A673 (cell line): ENCODE measurements at places on chromosomes 7 and 10. TPM values are rescaled to one million over a fixed set of nuclear protein-coding genes. Genes with fewer than 3 reads are reported as not detected.
A peak's percentile ranks its signal among the peaks of the same experiment; 100 is the strongest.

DNA sequence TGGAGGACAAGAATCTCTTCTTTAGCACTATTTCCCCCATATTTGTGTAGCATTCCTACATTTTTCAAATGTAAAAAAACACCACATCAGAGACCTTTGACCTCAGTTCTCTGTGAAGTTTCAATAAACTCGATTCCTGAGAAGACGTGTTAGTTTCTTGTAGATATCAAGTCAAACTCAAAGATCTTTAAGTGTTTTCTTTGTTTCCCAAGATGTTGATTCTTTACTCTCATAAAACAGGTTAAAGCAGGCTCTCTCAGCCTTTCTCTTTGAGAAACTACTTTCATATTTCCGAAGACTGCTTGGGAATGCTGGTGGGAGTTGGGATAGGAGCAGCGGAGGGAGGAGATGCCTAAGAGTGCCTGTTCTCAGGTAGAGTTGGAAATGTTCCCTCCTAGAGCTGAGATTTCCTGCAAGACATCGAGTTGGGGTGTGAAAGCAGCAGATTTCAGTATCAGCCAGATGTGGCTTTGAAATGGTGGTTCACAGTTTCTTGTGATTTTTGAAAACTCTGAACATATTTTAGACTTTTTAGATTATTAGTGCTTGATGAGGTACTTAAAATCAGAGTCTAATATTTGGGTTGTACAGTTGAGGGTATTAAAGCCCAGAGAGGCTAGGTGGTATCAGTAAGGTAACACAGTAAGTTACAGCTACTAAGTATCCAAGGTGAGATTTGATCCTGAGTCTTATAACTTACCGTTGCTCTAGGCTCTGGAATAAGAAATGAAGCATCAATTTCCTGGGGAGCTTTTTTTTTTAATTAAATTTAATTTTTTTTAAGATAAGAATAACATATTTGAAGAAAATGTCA, 13.9 kb downstream of the ADK start:
- H3K4me3 ChIP-seq, result no peak overlapping the region
- H3K27me3 ChIP-seq, result no peaks in the 10 kb centered on the region

The COPS6 gene
- 155 and 166 TPM in 2 replicates for total RNA-seq

- DNase-seq, result no peak
- H3K27me3 ChIP-seq, result no peaks in the 10 kb centered on the region
- no peak overlapping the region for H3K4me3 ChIP-seq
- H3K36me3 ChIP-seq, result no peaks in the 10 kb centered on the region
These were observed 105.7 kb upstream of the FAM20C start for GRCh38 chr7:86629-87028.

DNA sequence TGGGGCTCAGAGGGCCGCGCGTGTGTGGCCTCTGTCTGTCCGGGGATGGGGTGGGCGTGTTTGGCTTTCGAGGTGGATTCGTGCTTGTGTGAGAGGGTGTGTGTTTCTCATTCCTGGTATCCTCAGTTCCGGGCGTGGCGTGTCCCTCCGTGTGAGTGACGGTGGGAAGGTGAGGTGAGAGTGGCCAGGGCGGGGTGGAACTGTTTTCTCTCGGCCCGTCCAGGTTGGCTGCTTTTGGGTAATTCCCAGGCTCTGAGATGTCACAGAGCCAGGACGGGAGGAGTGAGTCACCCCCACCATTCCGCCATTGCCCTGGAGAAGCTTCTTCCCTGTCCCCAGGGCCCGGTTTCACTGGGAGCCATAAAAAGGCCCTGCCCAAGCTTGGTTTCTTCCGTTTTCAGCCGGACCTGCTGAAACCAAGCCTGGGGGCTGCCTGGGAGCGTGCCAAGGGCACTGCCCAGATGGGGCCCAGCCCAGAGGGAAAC, 21.3 kb upstream of the CLDN4 start:
- H3K27ac ChIP-seq, result no peak overlapping the region
- H3K36me3 ChIP-seq, result no peaks in the 10 kb centered on the region
- DNase-seq, result no peak
- no peaks in the 10 kb centered on the region for H3K27me3 ChIP-seq

- peaks cover 9% of the 10 kb centered on the region for H3K4me1 ChIP-seq
- peak; percentile 56 for DNase-seq
- no peaks in the 10 kb centered on the region for H3K36me3 ChIP-seq
- no peaks in the 10 kb centered on the region for H3K27me3 ChIP-seq
These were observed 19.6 kb downstream of the GIMAP5 start for GRCh38 chr7:150756858-150757257.

- H3K4me1 ChIP-seq, result no peaks in the 10 kb centered on the region
- H3K36me3 ChIP-seq, result no peaks in the 10 kb centered on the region
- no peaks in the 10 kb centered on the region for H3K27me3 ChIP-seq
- DNase-seq, result no peak
These were observed 86.4 kb downstream of the NSUN6 start for GRCh38 chr10:18565006-18565405.

- H3K27me3 ChIP-seq, result no peaks in the 10 kb centered on the region
- no peak overlapping the region for H3K27ac ChIP-seq
- H3K36me3 ChIP-seq, result no peaks in the 10 kb centered on the region
- no peak overlapping the region for H3K4me3 ChIP-seq
These were observed 1152.3 kb upstream of the C7orf33 start for GRCh38 chr7:147438216-147438615.

The CPA2 gene
- total RNA-seq, result 0.26 and 0.43 TPM in 2 replicates

DNA sequence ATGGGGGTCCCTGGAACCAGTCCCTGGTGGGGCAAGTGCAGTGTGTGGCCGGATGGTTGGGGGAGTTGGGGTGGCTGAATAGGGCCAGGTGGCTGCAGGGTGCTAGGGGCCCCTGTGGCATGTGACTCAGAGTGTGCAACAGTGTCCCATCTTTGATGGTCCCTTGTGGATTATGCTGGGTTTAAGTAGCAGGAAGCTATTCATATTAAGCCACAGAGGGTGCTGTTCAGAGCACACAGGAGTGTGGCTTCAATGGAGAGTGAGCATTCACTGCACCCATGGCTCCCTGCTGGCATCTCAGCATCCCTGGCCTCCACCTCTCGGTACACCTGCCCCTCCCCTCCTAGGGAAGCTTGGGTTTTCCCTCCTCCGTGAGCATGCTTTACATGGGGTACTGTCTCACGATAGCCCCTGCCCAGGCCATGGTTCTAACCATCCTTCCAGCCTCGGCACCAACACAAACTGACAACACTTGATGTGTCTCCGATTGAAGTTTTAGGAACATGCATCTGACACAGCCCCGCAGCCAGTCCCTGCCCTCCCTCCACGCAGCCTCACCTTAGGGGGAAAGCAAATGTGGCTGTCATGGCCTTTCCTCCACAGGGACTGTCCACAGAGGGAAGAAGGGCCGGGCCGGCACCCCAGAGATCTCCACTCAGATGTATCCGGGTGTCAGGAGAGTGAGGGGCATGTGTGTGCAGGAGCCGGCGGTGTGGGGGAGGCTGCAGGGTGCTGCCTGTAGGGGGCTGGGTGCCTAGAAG, 30.4 kb upstream of the PPIF start:
- peak; percentile 42 for DNase-seq
- peaks cover 5% of the 10 kb centered on the region for H3K36me3 ChIP-seq
- H3K4me3 ChIP-seq, result no peak overlapping the region

DNA sequence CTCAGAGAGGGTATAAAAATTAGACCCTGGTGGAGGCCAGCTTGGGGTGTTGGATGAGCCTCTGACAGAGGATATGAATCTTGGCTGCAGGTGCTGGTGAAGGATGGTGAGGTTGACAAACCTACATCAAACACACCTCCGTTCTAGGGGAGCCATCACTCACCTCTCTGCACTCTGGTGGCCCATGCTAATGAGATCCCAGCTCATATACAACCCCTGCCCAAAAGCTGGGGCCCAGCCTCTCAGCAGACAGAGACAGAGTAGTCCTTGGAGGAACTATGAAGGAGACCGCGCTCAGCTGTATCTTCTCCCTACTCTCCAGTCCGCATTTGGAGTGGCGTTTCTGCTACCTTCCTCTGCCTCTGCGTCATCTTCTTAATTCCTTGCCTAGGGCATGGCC, 83.1 kb upstream of the SORCS3 start:
- no peak for DNase-seq
- peaks cover 94% of the 10 kb centered on the region for H3K27me3 ChIP-seq
- H3K36me3 ChIP-seq, result no peaks in the 10 kb centered on the region
- H3K4me1 ChIP-seq, result no peaks in the 10 kb centered on the region
- no peak overlapping the region for H3K4me3 ChIP-seq

- H3K27ac ChIP-seq, result no peak overlapping the region
- H3K36me3 ChIP-seq, result peaks cover 5% of the 10 kb centered on the region
- no peak overlapping the region for H3K4me3 ChIP-seq
- no peaks in the 10 kb centered on the region for H3K27me3 ChIP-seq
These were observed 285.2 kb upstream of the MKLN1 start for GRCh38 chr7:131042269-131043160.

- no peak for DNase-seq
- H3K4me1 ChIP-seq, result no peaks in the 10 kb centered on the region
- H3K27ac ChIP-seq, result no peak overlapping the region
- H3K4me3 ChIP-seq, result no peak overlapping the region
- H3K27me3 ChIP-seq, result no peaks in the 10 kb centered on the region
- H3K36me3 ChIP-seq, result no peaks in the 10 kb centered on the region
These were observed 119.8 kb upstream of the LANCL2 start for GRCh38 chr7:55245271-55245723.

DNA sequence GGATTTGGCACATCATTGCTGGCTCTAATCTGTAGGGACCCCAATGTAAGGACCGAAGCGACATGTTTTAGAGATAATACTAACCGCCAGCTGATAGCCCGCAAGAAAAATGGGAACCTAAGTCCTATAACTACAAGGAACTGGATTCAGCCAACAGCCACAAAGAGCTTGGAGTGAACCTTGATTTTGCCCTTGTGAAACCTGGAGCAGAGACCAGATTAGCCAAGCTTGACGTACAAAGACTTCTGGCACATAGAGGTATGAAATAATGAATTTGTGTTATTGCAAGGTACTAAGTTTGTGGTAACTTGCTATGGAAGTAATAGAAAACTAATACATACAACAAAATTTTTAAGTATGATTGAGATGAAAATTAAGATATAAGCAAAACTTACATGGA, 246.9 kb downstream of the AGMO start:
- DNase-seq, result no peak
- no peak overlapping the region for H3K27ac ChIP-seq

GRCh38 chr7:80412842-80413241, 99.0 kb downstream of the GNAT3 start:
- peaks cover 9% of the 10 kb centered on the region for H3K4me1 ChIP-seq
- peaks cover 58% of the 10 kb centered on the region for H3K27me3 ChIP-seq
- no peak for DNase-seq
- no peaks in the 10 kb centered on the region for H3K36me3 ChIP-seq
- no peak overlapping the region for H3K4me3 ChIP-seq
- no peak overlapping the region for H3K27ac ChIP-seq

GRCh38 chr7:98229441-98229840, 18.2 kb downstream of the BHLHA15 start:
- H3K4me1 ChIP-seq, result no peaks in the 10 kb centered on the region
- no peaks in the 10 kb centered on the region for H3K27me3 ChIP-seq
- H3K4me3 ChIP-seq, result no peak overlapping the region
- H3K36me3 ChIP-seq, result no peaks in the 10 kb centered on the region

DNA sequence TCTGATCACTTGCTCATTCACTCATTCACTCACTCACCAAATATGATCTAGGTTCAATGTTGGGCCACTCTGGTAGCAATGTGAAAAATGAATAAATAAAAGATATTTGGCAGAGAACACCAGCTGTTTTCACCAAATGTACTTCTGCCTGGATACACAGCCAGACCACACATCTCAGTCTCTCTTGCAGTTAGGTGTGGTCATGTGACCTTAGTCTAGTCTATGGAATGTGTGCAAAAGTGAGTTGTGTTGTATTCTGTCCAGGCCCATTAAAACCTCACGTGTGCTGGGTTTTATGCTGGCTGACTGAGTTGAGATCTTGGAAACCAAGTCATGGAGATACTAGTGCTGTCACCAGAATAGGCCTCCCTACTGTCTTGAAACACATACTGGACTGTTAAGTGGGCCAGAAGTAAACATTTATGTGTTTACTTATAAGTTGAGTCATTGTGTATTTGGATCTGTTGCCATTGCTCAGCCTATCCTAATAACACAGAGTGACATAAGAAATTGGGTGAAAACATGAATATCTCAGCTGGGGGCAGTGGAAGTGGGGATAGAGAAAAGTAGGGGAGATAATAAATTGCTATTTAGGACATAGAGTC, 145.5 kb downstream of the PTEN start:
- no peak for DNase-seq
- H3K4me1 ChIP-seq, result no peaks in the 10 kb centered on the region
- no peak overlapping the region for H3K27ac ChIP-seq
- no peaks in the 10 kb centered on the region for H3K27me3 ChIP-seq
- no peak overlapping the region for H3K4me3 ChIP-seq

The PRPS1L1 gene
- total RNA-seq, result not detected in 2 replicates

- H3K27ac ChIP-seq, result no peak overlapping the region
- no peak overlapping the region for H3K4me3 ChIP-seq
- peaks cover 8% of the 10 kb centered on the region for H3K36me3 ChIP-seq
- no peak for DNase-seq
These were observed 41.4 kb downstream of the NRF1 start for GRCh38 chr7:129652914-129653313.

The LRRC18 gene
- total RNA-seq, result not detected in 2 replicates

DNA sequence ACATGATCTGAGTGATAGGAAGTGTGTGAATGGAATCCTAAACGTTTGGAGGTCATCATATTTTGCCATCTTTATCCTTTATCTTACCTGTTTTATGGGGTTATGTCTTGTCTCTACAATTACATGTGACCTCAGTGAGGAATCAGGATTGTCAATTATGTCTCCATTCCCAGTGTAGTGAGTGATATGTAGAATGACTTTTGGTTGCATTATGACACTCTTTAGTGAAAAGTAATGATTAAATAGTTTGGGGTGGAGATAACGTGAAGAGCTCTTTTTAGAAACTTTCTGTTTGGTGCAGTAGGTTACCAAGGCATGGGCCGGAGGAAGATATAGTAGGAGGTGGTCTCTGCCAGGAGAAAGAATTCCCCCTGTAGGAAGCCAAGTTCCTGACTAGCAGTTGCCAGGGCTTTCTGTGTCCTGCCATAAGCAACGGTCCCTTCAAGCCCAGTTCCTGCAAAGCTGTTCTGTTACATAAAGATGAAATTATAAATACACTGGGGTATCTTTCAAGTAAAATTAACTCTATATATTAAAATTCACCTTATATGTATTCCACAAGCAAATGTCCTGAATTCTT, 228.2 kb downstream of the NSUN6 start:
- no peak overlapping the region for H3K4me3 ChIP-seq
- DNase-seq, result no peak
- H3K27ac ChIP-seq, result no peak overlapping the region

- no peak overlapping the region for H3K27ac ChIP-seq
- no peak overlapping the region for H3K4me3 ChIP-seq
- H3K36me3 ChIP-seq, result no peaks in the 10 kb centered on the region
- peaks cover 32% of the 10 kb centered on the region for H3K27me3 ChIP-seq
These were observed 77.2 kb downstream of the FAM204A start for GRCh38 chr10:118264838-118265470.

GRCh38 chr7:5296611-5297226, 14.0 kb downstream of the SLC29A4 start:
- peak; percentile 58 for DNase-seq
- no peaks in the 10 kb centered on the region for H3K27me3 ChIP-seq
- H3K4me3 ChIP-seq, result no peak overlapping the region
- no peaks in the 10 kb centered on the region for H3K4me1 ChIP-seq

The FAM25A gene
- not detected in 2 replicates for total RNA-seq

The LIPM gene
- not detected in 2 replicates for total RNA-seq
